ENCODE measurements at places on chromosomes 3 and 15.

GRCh38 chr3:9715764-9716437, 12.3 kb downstream of the CPNE9 start:
- peaks cover 29% of the 10 kb centered on the region for H3K4me1 ChIP-seq
- H3K27me3 ChIP-seq = no peaks in the 10 kb centered on the region
- peak overlapping the region; percentile 49 for H3K4me3 ChIP-seq
- H3K27ac ChIP-seq = peak overlapping the region; percentile 77
- DNase-seq = peak; percentile 92

- H3K27ac ChIP-seq = no peak overlapping the region
- no peak overlapping the region for H3K4me3 ChIP-seq
- H3K36me3 ChIP-seq = no peaks in the 10 kb centered on the region
Observed at GRCh38 chr3:178393824-178394223, 142.4 kb upstream of the KCNMB2 start.

GRCh38 chr3:78974181-78974790, 793.5 kb downstream of the ROBO1 start:
- DNase-seq = no peak
- no peaks in the 10 kb centered on the region for H3K4me1 ChIP-seq
- H3K27me3 ChIP-seq = no peaks in the 10 kb centered on the region
- no peak overlapping the region for H3K27ac ChIP-seq
- no peak overlapping the region for H3K4me3 ChIP-seq

- DNase-seq = no peak
- peaks cover 60% of the 10 kb centered on the region for H3K36me3 ChIP-seq
Observed at GRCh38 chr3:41241800-41242571, 42.7 kb downstream of the CTNNB1 start.

- no peaks in the 10 kb centered on the region for H3K4me1 ChIP-seq
- no peak overlapping the region for H3K4me3 ChIP-seq
- no peaks in the 10 kb centered on the region for H3K27me3 ChIP-seq
- no peaks in the 10 kb centered on the region for H3K36me3 ChIP-seq
- peak; percentile 70 for DNase-seq
Observed at GRCh38 chr3:106534206-106534605, 665.4 kb upstream of the CBLB start.

- no peak for DNase-seq
- peaks cover 10% of the 10 kb centered on the region for H3K4me1 ChIP-seq
- H3K36me3 ChIP-seq = no peaks in the 10 kb centered on the region
- H3K4me3 ChIP-seq = no peak overlapping the region
- H3K27me3 ChIP-seq = no peaks in the 10 kb centered on the region
- no peak overlapping the region for H3K27ac ChIP-seq
Observed at GRCh38 chr15:33116198-33116597, 78.3 kb downstream of the FMN1 start.

- H3K27me3 ChIP-seq = no peaks in the 10 kb centered on the region
- no peak for DNase-seq
- H3K4me1 ChIP-seq = no peaks in the 10 kb centered on the region
- no peak overlapping the region for H3K27ac ChIP-seq
Observed at GRCh38 chr3:172787746-172788145, 37.2 kb downstream of the ECT2 start.

DNA sequence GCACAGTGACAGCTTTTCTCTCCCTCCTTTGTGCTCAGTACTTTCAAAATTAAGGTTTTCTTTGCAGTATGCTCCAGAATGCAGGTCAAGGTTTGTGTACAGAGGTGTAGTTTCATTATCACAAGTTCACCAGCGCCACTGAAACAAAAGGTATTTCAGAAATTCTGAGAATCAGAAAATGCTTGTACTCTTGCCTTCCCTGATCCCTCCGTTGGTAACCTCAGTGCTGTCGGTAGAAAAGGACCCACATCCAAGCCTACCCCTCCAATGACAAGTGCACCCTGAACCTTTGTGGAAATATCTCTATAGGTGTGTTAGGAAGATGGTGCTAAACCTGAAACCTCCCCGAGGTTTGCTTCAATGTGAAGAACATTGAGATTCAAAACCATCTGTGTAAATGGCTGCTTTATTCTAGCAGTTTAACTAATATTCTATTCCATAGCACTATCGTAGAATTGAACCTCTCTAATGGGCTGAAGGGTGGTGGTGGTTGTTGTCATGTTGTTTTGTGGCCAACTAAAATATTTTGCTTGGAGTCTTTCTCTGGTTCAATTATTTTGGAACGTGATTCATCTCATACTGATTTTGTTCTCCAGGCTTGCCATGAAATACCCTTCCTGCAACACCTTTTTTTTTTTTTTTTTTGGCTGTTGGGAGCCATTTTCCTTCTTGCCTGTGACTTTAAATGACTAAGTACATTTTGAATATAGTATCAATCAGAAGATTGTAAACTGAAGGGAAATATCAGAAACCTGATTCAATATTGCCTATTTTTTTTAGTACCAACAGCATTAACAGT, 20.7 kb downstream of the ZBTB38 start:
- no peaks in the 10 kb centered on the region for H3K4me1 ChIP-seq
- H3K36me3 ChIP-seq = no peaks in the 10 kb centered on the region
- H3K4me3 ChIP-seq = no peak overlapping the region
- H3K27me3 ChIP-seq = no peaks in the 10 kb centered on the region
- H3K27ac ChIP-seq = no peak overlapping the region

- H3K36me3 ChIP-seq = no peaks in the 10 kb centered on the region
- H3K4me3 ChIP-seq = no peak overlapping the region
- no peaks in the 10 kb centered on the region for H3K4me1 ChIP-seq
- H3K27me3 ChIP-seq = no peaks in the 10 kb centered on the region
Observed at GRCh38 chr3:155352900-155353490, 59.5 kb upstream of the STRIT1 start.
